Activated naive CD4-positive, alpha-beta T cell treated with anti-CD3 and anti-CD28 coated beads, Interleukin-2, amount 50 U/mL, for 72 hours (primary cell): ENCODE measurements at places on chromosomes 6 and 20. TPM values are rescaled to one million over a fixed set of nuclear protein-coding genes. Genes with fewer than 3 reads are reported as not detected.

DNA sequence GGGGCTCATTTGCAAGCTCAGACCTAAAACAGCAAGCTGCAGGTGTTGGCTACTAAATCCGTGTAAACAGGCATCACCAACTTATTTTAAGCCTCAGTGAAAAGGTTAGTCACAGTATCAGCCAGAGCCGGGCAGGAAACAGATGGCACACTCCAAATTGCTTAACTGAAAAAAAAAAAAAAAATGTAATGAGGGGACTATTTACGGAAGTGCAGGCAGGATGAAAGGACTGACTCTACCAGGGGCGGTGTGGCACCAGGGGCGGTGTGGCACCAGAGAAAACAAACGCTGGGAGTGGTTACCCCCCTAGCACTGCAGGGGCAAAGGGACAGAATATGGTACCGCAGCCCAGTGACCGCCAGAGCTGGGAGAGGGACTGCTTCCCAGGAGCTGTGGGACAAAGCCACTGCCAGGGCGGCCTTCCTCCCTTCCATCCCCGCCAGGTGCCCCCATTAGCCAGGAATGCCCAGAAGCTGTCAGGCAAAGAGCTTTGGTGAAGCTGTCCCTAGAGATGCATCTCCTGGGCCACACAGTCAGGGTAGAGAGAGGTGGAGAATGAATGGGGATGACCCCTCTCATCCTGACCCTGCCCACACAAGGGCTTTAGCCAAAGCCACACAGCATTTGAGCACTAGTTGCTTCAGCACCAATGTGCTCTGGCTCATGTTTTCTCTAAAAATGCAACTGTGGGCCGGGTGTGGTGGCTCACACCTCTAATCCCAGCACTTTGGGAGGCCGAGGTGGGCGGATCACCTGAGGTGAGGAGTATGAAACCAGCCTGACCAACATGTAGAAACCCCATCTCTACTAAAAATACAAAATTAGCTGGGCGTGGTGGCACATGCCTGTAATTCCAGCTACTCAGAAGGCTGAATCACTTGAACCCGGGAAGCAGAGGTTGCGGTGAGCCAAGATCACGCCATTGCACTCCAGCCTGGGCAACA is 39.6 kb upstream of the GFOD1 start:
- no peak for DNase-seq

- no peak for DNase-seq
These were observed 194.8 kb downstream of the COL9A1 start for GRCh38 chr6:70107852-70108629.

DNA sequence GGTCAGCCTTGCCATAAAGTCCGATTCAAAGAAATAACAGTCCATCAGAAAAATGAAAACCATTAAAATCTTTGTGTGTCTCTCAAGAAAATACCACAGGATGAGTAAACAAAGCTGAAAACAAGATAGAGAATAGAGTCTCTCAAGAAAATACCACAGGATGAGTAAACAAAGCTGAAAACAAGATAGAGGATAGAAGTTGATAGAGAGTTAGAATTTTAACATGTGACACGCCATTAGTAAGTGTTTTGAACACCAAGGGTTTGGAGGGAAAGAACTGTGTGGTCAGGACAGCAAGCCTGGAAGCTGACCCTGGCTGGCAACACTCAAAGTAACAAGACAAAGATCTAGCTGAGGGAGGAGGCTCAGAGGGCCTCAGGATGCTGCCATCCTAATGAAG is 43.9 kb upstream of the PRND start:
- DNase-seq = no peak

- DNase-seq = no peak
These were observed 44.7 kb upstream of the LRRC1 start for GRCh38 chr6:53750052-53750650.

DNA sequence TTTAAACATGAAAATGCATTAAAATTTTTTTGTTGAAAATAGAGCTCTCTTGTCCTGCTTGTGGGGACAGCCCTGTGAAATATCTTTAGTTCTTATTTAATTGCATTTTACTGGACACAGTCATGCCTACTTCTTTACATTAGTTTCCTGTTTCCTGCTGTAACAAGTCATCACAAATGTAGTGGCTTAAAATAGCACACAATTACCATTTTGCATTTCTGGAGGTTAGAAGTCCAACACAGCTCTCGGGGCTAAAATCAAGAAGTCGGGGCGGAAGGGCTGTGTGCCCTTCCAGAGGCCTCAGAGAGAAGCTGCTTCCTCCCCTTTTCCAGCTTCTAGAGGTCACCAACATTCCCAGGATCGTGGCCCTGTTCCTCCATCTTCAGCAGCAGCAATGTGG is 29.4 kb downstream of the PNLDC1 start:
- DNase-seq = no peak

DNA sequence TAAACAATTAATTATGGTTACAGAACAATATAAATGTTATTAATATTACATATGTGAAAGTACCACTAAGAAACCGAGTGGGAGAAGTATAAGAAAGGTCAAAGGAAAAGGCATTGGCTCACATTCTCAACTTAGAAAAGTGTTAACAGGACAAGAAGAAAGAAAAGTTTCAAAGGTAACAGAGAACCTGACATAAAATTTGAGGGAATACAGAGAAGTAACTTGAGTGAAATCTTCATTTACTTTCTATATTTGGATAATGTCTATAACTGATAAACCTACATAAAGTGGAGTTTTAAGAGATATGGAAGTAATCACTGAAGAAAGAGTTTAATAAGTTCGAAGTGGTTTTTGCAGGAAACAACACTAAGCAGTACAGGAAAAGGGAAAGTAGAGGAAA is 30.1 kb downstream of the REPS1 start:
- no peak for DNase-seq

DNA sequence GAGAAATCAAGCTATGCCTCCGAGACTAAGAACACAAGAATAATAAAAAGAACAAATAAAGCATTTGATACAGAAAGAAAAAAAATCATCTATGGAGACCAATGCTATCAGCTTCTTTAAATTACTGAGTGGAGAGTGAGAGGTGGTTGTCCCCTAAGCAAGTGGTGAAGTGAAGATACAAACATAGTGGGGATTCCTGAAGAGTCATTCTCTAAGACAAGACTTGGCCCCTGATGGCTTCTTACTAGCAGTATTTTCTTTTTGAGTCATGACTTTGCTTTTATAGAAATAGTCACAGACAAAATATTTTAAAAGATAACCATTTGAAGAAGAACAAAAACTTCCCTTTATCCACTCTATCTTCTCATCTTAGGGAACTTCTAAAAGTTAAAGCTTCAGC is 261.4 kb upstream of the PRDM1 start:
- DNase-seq = no peak

GRCh38 chr6:99501762-99502161 is 13.5 kb downstream of the USP45 start:
- DNase-seq = no peak

DNA sequence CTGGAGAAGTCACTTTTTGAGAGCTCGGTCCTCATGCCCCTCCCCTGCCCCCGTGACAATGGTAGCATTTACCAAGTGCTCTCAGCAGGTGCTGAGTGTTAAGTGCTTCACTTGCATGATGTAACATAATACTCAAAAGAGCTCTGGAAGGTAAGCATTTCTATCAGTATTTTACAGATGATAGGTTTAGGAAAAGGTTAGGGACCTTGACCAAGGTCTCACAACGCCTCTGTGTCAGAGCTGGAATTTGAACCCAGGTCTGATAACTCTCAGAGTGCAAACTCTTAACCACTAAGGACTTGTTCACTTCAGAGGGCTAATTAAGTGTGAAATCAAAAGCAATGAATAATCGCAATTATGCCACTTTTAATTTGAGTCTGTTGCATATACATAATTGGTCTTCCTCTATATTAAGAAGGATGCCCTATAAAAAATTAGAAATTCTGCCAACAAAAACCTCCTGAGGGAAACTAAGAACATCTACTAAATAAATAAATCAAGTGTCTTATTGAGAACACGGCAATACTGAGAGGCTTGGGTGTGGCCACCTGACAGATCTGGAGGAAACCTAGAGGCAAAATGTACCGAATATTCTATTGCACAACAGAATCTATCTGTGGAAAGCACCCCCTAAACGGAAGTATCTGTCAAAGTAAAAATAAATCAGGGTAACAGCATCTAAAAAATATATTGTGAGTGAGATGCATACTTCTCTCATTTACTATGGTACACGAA is 109.8 kb downstream of the BACH2 start:
- no peak for DNase-seq

GRCh38 chr6:85537055-85537494 is 56.6 kb downstream of the SNX14 start:
- DNase-seq = no peak

DLK2 gene
- total RNA-seq = 0.18 TPM

KCNB1 gene
- not detected for total RNA-seq
